NCI-H524 treated with DMSO at 0.1 percent for 48 hours (cell line): ENCODE measurements at places on chromosomes 1 and 21.

- no peak for DNase-seq
Measured at GRCh38 chr1:43651902-43652301, 2.0 kb downstream of the KDM4A start.

DNA sequence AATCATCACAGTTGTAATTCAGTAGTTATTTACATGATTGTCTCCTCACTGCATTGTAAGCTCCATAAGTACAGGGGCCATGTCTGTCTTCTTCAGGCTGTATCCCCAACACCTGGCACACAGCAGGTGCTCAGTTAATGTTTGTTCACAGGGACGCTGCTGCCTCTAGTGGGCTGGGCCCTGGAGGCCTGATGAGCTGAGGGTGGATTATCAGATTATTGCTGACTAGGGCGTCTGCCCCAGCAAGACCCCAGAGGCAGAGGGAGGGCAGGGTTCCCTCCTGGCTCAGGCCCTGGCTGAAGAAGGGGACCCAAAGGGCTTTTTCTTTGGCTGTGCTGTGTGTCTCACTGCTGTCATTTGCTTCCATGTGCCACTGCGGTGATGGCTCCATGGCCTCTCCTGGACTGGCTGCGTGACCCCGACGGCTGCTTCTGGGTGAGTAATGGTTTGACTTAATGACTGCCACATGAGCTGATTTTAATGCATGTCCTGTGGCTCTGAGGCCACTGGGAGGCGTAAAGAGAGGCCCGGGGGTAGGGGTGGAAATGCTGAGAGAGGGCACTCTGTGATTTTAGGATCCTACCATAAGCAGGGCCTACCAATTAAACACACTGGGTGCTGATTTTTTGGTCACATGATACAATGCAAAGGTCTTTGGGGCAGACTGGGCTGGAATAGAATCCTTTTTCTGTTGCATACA lies 20.8 kb upstream of the EPB41 start:
- no peak for DNase-seq

DNA sequence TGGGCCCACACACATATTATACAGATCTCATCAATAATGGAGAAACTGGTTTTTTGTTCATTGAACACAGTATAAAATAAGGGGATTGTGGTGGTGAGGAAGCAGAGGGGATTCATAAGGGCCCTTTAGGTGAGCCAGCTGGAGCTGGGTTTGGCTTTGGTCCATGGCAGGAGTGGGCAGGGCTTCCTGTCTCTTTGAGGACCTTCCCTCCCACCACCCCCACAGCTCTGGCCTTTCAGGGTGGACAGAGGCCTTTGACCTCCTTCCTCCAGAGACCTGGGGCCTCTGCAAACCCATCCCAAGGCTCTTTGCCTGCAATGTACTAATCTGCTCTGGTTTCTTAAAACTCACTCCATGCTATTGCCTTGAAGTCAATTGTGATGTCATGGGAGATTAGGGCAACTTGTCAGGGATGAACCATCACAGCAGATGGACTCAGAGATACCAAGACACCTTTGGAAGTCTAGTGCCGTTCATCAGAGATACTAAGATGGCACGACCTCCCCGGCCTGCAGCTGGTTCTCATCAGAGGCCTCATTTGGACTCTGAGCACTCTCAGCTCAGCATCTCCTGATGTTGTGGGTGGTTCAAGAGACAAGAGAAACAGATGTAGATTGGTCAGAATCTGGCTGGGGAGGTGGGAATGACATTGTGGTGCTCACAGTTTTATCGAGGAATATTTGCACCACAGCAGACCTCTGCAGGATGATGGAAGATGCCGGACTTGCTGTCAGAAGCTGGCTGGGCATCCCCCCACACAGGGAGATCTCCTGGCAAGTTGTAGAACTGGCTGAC lies 37.9 kb downstream of the LHX4 start:
- DNase-seq: no peak

- DNase-seq: no peak
Measured at GRCh38 chr1:174874331-174875053, 125.3 kb upstream of the CACYBP start.

DNA sequence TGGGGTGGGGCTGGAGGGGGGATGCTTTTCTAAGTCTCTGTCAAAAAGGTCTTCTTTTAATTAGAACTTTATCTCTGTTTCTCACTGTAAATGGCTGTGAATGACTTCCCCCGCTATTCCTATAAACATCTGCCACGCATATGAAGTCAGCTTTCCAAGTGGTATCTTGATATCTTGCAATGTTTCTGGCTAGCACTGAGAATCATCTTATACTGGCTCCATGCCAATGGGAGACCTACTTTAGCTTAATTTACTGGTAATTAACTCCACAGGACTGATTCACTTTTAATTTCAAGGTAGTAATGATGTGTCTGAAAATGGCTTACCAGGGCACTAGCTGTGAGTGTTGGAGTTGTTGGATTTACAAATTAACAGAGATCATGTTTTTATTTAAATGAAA lies 4.3 kb downstream of the GPR88 start:
- DNase-seq: peak; percentile 78

- DNase-seq: no peak
Measured at GRCh38 chr1:239308701-239309333, 77.6 kb upstream of the CHRM3 start.

- DNase-seq: no peak
Measured at GRCh38 chr1:23759277-23759676, 16.0 kb downstream of the ELOA start.

GRCh38 chr1:242854466-242854865 lies 330.0 kb upstream of the PLD5 start:
- no peak for DNase-seq

DNA sequence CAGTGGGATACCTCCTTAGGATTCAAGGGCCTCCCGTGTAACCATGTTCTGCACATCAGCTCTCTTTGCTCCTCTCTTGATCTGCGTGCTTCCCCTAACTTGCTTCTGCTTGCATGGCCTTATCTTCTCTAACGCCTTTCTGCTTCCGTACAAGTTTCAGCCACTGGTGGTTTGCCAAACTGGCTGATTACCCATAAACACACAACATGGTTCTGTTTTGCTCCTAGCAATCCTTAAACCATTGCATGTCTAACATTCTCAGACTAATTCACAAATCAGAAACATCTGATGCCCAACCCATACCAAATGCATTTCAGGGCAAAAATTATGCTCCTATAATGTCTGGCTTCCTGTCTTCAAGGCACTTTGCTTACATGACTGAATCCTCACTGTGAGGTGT lies 166.4 kb downstream of the PBX1 start:
- no peak for DNase-seq

DNA sequence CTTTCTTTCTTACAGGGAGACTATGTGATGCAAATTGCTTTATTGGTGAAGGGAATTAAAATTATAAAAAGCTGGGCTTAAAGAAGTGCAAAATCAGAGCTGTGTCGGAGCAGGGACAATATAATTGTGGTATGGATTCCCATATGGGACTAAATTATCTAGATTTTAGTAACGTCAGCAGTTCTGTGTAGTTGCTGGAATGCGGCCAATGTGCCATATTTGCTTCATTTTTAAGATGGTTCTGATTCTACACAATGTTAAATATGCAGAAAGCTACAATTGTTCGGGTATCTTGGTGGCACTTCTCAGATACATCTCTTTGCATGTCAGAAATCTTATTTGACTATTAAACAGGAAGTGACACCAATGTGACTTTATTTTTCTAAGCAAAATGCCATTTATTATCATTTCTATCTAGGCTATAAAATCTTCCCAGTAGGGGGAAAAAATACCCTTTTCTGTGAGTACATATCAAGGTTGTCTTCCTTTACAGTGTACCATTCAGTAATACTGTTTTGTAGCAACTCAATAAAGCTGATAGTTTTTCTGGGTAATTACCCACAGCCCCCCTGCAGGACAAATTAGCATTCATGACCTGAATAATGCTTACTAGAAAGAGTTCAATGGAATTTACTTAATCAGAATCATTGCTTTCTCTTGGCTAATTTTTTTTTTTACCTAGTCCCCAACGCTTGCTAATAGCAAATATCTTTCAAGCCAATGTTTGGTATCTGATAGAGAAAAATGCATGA lies 288.3 kb upstream of the ADGRL2 start:
- DNase-seq: no peak

DNA sequence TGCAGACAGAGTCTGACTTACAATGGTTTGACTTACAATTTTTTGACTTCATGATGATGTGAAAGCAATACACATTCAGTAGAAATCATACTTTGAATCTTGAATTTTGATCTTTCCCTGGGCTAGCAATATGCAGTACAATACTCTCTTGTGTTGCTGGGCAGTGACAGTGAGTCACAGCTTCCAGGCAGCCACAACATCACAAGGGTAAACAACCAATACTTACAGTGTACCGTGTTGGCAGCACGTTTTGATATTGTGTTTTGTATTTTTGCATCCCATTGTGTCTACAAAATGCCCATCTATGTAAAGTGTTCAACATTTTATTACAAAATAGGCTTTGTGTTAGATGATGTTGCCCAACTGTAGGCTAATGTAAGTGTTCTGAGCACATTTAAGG lies 150.9 kb downstream of the NTMT2 start:
- no peak for DNase-seq

DNA sequence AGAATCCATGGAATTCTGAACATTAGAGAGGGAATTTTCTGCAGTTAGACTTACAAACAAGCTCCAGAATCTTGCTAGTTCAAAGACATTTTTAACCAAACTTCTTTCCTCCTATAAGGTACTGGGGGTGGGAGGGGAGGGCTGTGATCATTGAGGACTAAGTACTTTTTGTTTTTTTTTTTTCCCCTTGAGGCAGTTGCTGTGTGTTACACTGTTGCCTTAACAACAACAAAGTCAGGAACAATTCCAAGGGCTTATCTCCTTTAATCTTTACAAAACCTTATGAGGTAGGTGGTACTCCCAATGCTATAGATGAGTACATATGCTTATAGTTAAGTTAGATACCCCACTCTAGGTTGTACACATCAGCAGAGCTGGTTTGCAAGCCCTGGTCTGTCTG lies 62.9 kb downstream of the PPP1R12B start:
- no peak for DNase-seq
